ENCODE measurements at places on chromosomes 16 and 17.

DNA sequence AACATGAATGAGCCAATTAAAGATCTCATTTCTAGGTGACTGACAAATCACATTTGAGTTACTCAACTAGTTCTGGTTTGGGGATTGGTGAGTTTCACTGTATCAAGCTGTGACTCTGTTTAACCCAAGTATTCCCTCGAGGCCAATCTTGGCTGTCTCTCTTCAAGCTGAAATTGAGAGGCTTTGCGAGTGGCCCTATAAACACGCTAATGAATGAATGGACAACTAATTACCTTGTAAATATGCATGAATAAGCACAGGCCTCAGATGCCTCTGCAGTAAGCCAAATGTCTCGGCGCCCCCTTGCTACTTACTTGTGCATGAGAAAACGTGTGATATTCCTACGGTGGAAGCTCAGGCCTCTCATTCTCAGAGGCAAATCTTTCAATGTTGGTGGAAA is 450.3 kb upstream of the PSMD7 start:
- no peak for DNase-seq

GRCh38 chr16:15963307-15963910 is 14.0 kb downstream of the ABCC1 start:
- DNase-seq, result no peak

DNA sequence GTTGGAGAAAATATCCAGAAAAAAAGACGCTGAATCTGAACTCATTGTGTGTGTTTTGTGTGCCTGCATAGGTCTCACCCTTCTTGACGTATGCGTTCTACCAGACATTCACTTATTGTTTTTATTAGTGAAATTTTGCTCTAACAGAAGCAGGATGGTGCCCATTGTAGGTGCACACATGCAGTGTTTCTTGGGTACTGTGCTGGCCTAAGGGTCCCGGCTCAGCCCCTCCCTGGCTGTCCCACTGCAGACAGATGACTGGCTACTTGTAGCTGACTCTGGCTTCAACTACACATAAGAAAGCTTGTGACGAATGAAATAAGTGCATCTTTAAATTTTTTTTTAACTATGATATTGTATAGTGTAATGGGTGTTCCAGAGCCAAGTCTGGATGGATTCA is 227.0 kb downstream of the CBLN1 start:
- DNase-seq, result no peak

- no peak for DNase-seq
Observed at GRCh38 chr17:73315471-73315870, 3.7 kb upstream of the CDC42EP4 start.

- peak; percentile 10 for DNase-seq
Observed at GRCh38 chr16:12236589-12236988, 260.1 kb downstream of the SNX29 start.

DNA sequence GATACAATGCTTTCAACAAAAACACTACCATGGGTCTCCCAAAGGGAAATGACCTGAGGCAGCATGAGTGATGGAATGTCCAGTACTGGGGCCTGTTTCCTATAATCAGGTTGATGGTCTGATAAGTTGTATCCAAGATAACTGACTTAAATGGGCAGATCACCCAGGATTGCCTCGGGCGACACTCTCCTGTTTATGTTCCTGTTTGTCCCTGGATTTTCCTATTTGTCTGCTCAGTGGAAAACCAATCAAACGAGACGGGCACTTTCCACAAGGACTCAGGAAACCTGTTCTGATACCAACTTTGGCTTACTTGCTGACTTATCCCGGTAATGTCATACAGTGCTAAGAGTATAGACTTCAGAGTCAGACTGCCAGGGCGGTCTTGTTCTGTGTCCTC is 27.4 kb downstream of the USP43 start:
- DNase-seq, result no peak

- peak; percentile 73 for DNase-seq
Observed at GRCh38 chr16:17375461-17376304, 95.1 kb downstream of the XYLT1 start.

- DNase-seq, result no peak
Observed at GRCh38 chr17:48729335-48730239, 1.0 kb upstream of the HOXB13 start.

DNA sequence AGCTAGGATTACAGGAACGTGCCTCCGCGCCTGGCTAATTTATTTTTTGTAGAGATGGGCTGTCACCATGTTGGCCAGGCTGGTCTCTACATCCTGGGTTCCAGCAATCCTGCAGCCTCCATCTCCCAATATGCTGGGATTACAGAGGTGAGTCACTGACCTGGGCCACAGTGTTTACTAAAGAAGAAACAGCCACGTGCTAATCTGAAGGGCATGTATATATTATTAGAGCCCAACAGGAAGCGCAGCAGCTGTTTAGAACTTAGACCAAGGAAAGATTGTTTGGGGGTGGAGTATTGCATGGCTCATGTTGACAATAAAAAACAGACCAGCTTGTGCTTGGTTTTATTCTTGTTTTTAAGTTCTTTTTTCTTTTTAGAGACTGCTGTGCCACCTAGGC is 60.2 kb downstream of the HAPSTR1 start:
- no peak for DNase-seq

DNA sequence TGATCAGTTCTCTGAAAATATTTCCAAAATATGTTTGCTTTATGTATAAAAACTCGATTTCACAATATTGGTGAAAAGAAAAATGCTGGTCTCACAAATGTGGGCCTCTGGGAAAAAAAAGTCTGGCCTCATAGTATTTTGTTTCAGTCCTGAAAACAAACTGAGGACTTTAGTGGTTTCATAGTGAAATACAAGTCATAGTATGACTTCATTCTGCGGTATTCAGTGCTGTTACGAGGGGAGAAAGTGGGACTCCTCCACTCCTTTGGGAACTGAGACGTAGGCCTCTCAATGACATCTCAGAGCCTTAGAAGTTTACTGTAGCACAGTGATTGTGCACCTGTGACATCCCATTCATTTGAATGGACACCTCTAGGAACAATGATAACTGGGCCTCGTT is 56.0 kb downstream of the CYB561 start:
- DNase-seq, result no peak

DNA sequence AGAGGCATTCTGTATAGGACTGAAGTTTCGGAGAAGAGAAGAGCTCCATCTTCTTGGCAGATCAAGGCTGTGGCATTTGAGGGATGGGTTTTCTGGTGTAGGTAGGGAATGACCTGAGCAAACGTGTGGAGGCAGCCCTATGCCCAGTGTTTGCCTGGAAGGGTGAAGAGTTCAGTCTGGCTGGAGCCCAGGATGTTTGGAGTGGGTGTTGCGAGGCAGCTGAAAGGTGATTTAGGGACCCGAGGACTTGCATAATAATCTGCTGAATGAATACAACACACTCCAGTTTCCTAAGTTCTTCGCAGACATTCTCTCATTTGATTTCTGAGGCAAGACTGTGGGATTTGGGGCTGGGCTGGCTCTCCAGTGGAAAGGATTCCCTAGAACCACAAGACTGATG is 186.2 kb downstream of the CYLD start:
- DNase-seq, result no peak

DNA sequence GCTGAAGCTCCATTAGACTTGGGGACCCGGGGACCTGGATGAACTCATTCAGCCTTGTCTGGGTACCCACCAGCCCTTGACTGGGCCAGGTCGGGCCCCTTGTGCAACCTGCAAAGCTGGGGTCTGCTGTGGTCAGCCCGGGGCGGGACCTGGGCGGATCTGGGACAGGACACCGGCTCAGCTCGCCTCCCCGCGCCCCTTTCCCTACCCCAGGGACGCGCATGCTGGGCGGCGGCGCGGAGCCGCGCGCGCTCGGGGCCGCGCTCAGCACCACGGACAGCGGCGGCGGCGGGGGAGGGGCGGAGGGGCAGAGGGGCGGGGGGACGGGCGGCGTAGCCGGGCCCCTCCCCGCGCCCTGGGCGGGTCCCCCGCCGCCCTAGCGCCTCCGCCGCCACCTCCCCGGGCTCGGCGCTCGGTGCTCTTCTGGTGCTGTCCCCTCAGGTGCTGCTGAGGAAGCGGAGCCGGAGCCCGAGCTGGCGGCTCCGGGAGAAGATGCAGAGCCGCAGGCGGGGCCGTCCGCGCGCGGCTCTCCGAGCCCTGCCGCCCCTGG is 7.4 kb downstream of the ACD start:
- no peak for DNase-seq

- DNase-seq, result peak; percentile 81
Observed at GRCh38 chr16:8594149-8594666, 3.9 kb upstream of the TMEM114 start.

DNA sequence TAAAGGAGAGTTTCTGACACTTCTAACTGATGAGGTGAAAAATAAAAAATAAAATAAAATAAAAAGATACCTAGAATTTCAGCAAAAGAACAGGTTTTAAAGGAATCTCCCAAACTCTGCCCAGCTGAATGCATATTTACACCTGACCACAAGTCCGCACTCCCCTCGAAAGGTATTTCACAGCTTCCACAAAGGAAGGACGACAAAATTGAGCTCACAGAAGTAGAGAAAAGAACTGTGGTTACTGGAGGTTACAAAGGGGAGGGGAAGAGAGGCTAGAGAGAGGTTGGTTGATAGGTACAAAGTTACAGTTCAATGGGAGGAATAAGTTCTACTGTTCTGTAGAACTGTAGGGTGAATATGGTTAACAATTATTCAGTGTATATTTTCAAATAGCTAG is 5.0 kb downstream of the LITAF start:
- DNase-seq, result no peak

DNA sequence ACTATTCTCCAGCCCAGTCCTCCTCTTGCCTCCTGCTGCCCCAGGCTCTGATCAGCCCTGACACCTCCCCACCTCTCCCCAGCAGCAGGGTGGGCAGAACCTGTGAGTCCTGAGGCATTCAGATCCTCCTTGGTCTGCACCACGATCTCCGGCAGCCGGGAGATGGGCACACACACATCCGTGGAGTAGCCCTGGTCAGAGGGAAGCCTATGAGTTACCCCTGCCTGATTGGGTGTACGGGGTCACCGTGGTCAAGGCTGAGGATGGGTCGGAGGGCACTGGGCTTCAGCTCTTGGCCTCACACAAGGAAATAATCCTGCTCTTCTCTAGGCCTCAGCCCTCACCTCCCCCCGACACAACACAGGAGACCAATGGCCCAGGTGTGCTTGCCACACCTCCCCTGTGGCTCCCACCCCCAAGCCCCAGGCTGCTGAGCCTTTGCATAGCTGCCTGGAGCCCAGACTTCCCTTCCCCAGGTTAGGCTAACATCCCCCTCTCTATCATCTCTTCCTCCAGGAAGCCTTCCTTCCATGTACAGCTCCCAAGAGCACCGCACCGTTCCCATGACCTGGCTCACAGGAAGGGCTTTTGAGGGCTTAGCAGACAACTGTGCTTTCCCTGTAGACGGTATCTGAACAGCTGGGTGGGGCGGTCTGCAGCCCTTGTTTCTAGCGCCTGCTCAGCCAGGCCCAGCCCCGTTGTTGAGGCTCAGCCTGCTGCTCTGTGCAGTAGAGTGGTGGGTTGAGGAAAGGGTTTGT is 3.7 kb downstream of the LDHD start:
- no peak for DNase-seq

- DNase-seq, result peak; percentile 44
Observed at GRCh38 chr16:22739077-22739476, 74.9 kb upstream of the HS3ST2 start.

- DNase-seq, result peak; percentile 79
Observed at GRCh38 chr17:32445074-32445415, 735 bp downstream of the PSMD11 start.

DNA sequence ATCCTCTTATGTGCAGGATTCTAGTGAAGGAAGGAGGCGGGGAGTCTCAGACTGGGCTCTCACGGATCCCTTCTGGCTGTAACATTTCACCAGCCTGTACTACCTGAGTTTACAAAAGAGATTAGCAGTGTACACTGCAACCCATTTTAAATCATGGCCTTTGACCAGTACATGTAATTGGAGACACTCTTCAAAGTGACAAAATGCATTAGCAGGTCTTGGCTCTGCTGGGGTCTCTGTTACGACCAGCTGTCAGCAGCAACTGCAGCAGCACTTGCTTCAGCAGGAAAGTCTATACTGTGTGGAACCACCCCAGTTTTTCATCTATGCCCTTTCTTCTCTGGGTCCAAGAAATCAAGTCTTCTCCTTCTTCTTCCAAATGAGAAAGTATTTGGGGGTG is 322.8 kb upstream of the ASIC2 start:
- no peak for DNase-seq

DNA sequence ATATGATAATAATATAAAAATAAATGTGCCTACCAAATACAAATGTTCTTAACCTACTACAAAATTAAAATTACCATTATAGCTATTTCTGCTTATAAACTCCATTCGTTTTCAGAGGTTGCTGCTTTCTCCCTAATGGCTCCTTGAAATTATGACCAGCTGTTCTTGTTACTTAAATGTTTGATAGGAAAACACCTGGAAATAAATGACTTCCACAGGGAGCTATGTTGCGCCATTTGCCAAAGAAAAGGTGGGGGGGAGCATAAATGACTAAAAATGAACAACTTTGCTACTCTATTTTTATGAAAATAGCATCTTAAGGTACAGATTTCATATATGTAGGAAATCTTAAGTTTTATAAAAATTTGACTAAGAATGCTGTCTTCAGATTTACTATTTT is 157.5 kb upstream of the MON1B start:
- no peak for DNase-seq

DNA sequence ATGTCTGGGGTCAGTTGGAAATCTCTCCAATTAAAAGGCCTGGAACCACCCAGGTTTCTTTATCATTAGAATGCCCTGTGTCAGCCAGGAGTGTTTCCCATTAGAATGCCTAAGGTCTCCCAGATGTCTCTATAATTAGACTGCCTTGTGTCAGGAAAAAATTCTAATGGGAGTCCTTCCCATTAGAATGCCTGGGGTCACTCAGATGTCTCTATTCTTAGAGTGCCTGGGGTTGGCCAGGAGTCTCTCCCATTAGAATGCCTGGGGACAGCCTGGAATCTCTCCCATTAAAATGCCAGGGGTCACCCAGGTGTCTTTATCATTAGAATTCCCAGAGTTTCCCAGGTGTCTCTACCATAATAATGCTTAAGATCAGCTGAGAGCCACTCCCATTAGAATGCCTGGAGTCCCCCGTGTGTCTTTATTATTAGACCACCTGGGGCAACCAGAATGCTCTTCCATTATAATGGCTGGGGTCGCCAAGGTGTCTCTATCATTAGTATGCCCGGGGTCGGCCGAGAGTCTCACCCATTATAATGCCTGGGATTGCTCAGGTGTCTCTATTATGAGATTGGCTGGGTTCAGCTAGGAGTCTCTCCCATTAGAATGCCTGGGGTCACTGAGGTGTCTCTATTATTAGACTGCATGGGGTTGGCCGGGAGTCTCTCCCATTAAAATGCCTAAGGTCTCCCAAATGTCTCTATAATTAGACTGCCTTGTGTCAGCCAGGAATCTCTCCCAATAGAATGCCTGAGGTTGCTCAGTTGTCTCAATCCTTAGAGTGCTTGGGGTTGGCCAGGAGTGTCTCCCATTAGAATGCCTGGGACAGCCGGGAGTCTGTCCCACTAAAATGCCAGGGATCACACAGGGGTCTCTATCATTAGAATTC is 2254.6 kb downstream of the TP53TG3F start:
- no peak for DNase-seq
